ENCODE measurements at places on chromosomes 4 and X. TPM values are rescaled to one million over a fixed set of nuclear protein-coding genes. Genes with fewer than 3 reads are reported as not detected.

Gene LARP1B
- total RNA-seq, result 52.7 TPM

Gene PDE5A
- total RNA-seq, result 0.44 TPM

GRCh38 chr4:146176891-146177290 is 1.4 kb downstream of the LSM6 start:
- DNase-seq, result no peak

DNA sequence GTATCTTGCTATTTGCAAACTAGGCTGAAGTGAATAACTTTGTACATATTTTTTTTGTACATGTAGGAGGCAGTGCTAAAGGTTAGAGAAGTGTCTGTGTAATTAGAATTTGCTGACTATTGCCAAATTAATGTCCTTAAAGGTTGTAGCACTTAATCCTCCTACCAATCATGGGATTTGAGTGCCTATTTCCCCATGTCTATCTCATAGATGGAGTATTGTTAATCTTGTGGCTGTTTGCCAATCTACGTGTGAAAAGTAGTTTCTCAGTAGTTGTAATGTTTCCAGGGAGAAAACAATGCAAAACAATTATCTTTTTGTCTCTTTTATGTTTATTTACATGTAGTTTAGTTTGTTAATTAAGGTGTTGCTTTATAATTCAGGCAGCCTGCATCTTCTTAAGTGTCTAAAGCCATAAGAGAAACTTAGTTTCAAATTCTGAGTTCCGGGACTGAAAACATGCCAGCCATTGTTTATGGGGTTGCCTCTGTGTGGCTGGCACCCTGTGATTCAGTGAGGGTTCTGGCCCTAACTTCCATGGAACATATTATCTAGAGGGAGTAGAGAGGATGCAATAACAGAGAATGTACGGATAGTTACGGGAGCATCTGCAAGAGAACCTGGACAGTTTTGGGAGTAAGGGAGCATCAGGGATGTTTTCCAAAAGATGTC is 142.4 kb downstream of the KLHL8 start:
- DNase-seq, result no peak

DNA sequence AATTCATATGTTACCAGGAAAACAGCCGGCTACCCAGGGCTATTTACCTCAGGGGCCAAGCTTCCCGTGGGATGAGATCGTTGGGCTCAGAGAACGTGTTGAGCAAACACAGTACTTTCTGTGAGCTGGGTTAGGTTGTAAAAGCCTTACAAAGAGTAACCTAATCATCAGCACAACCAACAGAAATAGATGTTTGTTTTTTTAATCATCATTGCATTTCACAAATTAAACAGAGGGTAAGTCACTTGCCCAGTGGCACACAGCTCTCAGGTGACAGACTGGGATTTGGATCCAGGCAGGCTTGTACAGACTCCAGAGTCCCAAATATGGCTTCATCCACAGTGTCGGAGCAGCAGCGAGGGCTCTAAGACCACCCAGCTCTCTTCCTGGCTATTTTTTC is 20.1 kb downstream of the SPON2 start:
- DNase-seq, result no peak

DNA sequence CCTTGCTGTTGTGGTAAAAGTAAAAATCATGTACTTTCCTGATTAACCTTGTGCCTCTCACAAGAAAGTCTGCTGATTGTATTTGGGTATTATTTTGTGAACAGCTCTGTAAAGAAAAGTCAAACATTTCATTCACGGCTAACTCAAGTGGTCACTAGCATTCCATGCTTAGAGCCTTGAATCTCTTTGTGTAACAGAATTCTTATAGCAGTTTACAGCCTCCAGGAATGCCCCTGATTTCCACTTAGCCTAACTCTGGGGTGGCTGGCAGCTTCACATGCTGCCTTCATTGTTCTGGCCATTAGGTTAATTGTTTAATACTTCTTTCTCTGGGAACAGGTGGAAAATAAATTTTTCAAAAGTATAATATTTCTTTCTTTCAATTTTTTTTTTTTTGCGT is 226.7 kb downstream of the RBMX2 start:
- no peak for DNase-seq

- no peak for DNase-seq
Measured at GRCh38 chr4:134539729-134540231, 338.2 kb upstream of the PABPC4L start.

GRCh38 chr4:74878323-74878722 is 54.6 kb upstream of the PARM1 start:
- DNase-seq, result no peak

Data from HepG2 (cell line).